ENCODE measurements at places on chromosomes 11 and 22. TPM values are rescaled to one million over a fixed set of nuclear protein-coding genes. Genes with fewer than 3 reads are reported as not detected.

GRCh38 chr11:95516786-95517185 is 272.8 kb downstream of the FAM76B start:
- DNase-seq: no peak

GRCh38 chr11:69144316-69145049 is 11.3 kb upstream of the SMIM38 start:
- no peak for DNase-seq

DNA sequence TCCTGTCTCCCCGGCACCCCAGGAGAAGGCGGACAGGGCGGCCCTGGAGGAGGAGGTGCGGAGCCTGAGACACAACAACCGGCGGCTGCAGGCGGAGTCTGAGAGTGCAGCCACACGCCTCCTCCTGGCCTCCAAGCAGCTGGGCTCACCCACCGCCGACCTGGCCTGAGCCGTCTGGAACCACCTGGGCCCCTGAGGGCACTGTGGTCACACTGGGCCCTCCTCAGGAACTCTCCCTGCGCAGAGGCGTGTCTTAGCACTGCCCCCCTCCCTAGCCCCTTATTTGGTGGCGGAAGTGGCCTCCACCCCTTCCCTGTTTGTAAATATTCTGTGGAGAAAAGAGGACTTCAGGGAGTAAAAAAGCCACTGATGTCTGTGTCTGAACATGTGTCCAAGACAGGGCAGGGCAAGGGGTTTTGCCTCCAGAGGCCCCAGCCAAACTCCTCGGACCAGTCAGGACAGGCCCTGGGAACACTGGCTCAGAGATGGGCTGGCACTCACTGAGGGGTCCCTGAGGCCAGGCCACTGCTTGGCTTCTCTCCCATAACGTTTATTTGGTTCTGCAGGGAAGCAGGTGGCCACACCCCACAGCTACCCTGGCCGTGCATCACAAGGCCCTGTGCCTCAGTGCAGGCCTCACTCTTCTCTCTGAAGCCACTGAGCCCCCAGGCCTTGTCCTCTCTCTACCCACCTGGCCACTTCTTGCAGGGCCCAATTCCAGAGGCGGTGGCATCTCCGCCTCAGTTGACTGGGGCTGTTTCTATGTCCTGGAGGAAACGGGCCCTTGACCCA is 12.0 kb downstream of the RELA start:
- DNase-seq: no peak

GRCh38 chr11:64461081-64461480 is 102.1 kb downstream of the RPS6KA4 start:
- DNase-seq: no peak

TRIM49 gene
- polyA plus RNA-seq: not detected

SEZ6L gene
- 0.30 TPM for polyA plus RNA-seq

GRCh38 chr22:43077121-43077877 is 11.9 kb downstream of the TTLL1 start:
- DNase-seq: no peak

- DNase-seq: no peak
These were observed 175.2 kb downstream of the DBX1 start for GRCh38 chr11:19985111-19985510.

GRCh38 chr11:126732981-126733380 is 267.6 kb downstream of the KIRREL3 start:
- DNase-seq: no peak

GRCh38 chr11:113085446-113085845 is 124.2 kb downstream of the NCAM1 start:
- DNase-seq: no peak

CCDC157 gene
- polyA plus RNA-seq: 6.9 TPM

DNA sequence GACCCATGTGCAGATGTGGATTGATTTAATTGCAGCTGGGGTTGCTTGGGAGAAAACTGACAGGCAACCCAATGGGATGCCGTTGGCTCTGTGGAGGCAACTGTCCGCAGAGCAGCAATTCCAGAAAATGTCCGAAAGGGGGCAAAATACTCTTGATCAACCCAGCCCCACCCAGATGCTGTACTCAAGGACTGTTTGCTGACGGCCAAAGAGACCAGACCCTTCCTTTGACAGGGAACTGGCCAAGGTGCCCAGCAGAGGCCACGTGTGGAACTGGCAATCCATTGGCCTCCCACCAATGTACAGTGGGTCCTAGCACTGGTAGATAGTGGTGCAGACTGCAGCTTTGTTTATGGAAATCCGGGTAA is 29.7 kb upstream of the KCNA4 start:
- no peak for DNase-seq

- DNase-seq: no peak
These were observed 4.2 kb downstream of the CHORDC1 start for GRCh38 chr11:90218606-90219005.

DNA sequence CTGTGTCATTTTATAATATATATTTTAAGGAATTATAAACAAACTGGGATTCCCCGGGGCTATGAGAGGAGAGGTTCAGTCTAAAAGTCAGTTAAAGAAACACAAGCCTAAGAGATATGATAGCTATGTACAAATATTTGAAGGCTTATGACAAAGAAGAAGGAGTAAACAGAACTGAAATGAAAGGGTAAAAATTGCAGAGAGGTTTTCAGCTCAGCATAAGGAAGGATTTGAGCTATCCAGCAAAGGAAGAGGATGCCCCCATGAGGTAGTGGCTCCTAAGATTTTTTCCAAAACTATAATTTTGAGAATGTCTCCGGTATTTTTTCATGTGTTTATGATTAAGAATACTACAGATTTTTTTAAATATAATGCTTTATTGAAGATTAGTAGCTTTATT is 57.9 kb upstream of the ANGPTL5 start:
- no peak for DNase-seq

GRCh38 chr11:16925561-16926065 is 88.6 kb downstream of the PLEKHA7 start:
- DNase-seq: no peak

ADORA2A gene
- polyA plus RNA-seq: 8.0 TPM

GRCh38 chr22:40084246-40084645 is 89.5 kb downstream of the FAM83F start:
- no peak for DNase-seq

GRCh38 chr11:109480251-109480650 is 58.3 kb downstream of the C11orf87 start:
- DNase-seq: no peak

DNA sequence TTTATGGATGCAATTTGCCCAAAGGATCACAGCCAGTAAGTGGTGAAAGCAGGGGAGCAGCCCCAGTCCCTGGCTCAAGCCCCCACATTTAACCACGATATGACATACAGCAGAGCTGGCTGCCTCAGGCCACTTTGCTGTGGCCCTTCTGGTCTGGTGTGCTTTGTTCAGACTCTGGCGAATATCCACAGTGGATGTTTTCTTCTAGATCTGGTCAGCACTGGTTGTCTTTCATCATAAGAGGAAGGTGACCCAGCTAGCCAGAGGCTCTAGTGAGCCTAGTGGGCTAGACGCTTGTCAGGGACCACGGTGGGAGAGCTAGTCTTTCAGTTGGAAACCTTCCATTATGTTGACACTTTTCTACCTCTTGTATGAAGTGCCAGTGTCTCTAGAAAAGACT is 42.5 kb downstream of the DGCR2 start:
- DNase-seq: no peak

MS4A14 gene
- 0.32 TPM for polyA plus RNA-seq

GRCh38 chr22:46070215-46070802 is 80.0 kb upstream of the PPARA start:
- DNase-seq: no peak

DNA sequence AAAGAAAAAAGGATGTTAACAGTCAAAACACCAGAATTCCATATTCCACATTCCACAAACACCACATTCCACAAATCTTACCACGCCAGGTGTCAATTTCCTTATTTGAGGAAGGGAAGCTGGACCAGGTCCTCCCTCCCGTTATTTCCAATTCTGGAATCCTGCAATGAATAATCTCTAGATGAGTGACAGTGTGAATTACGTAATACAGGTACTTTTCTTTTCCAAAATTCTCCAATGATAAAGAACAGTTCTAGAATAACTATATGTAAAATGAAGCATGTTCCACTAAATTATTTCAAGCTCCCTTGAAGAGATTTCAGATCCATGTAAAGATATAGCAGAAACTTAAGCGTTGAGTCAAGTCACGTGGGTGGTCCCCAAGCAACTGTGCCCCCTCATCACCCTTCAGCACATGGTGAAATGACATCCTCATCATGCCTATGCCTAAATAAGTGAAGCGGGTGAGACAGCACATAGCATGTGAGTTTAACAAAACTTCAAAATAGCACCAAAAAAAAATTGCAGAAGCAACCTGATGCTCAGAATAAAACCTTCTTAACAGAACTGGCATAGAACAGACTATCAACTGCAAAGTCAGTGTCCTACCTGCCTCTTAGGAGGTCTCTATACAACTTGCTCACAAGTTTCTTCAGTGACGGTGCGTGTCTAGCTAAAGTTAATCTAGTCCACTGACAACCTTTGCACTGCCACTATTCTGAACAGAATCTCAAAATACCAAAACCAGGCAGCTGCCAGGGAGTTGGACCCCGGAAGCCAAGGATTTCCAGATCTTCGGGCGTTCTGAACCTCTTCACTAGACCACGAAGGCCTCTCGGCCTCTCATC is 876 bp downstream of the NFRKB start:
- DNase-seq: no peak

GRCh38 chr11:132111838-132112237 is 741.4 kb downstream of the NTM start:
- DNase-seq: no peak

DEFB131B gene
- polyA plus RNA-seq: 0.90 TPM

- DNase-seq: no peak
These were observed 6.7 kb downstream of the HSD17B12 start for GRCh38 chr11:43687120-43687791.

- no peak for DNase-seq
These were observed 86.2 kb downstream of the DEPDC5 start for GRCh38 chr22:31839986-31840385.

TP53I11 gene
- 79.6 TPM for polyA plus RNA-seq

GRAP2 gene
- polyA plus RNA-seq: 1.3 TPM

FADD gene
- 18.6 TPM for polyA plus RNA-seq

GRCh38 chr11:45768486-45768885 is 36.5 kb upstream of the SLC35C1 start:
- no peak for DNase-seq

- DNase-seq: no peak
These were observed 60.5 kb downstream of the HIPK3 start for GRCh38 chr11:33317662-33318061.

GRCh38 chr22:46070803-46071450 is 79.4 kb upstream of the PPARA start:
- no peak for DNase-seq

RFPL2 gene
- 0.75 TPM for polyA plus RNA-seq

INPP5J gene
- 5.4 TPM for polyA plus RNA-seq

GRCh38 chr11:74493791-74494630 is 487 bp upstream of the LIPT2 start:
- no peak for DNase-seq

Data from renal cortex interstitium (tissue), 15 donors.